ENCODE measurements at places on chromosomes 16 and 17.
A peak's percentile ranks its signal among the peaks of the same experiment; 100 is the strongest.

DNA sequence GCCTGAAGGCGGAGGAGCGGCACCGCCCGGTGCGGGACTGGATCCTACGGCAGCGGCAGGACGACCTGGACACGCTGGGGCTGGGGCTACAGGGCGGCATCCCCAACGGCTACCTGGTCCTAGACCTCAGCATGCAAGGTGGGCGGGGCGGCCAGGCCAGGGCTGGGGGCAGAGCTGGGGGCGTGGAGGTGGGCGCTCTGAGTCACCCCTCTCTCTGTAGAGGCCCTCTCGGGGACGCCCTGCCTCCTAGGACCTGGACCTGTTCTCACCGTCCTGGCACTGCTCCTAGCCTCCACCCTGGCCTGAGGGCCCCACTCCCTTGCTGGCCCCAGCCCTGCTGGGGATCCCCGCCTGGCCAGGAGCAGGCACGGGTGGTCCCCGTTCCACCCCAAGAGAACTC is 7.9 kb downstream of the MSLN start:
- no peak for DNase-seq

DNA sequence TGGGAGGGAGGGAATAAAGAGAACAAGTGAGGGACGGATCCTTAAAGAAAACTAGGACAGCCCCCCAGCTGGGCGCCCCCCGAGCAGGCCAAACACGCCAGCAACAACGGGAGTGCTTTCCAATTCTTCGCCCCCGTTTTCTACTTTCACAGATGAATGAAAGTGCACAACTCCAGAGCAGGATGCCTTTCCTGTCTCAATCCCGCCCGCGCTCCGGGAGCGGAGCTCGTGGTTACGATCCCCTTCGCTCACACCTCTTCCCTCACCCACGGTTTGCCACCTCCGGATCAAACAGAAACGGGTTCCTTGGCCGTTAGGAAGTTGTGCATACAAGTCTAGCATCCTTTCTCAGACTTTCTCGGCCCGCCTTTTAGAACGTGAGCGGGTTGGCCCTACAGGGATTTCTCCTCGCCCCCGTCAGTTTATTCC is 680 bp downstream of the SKA2 start:
- no peak for DNase-seq

DNA sequence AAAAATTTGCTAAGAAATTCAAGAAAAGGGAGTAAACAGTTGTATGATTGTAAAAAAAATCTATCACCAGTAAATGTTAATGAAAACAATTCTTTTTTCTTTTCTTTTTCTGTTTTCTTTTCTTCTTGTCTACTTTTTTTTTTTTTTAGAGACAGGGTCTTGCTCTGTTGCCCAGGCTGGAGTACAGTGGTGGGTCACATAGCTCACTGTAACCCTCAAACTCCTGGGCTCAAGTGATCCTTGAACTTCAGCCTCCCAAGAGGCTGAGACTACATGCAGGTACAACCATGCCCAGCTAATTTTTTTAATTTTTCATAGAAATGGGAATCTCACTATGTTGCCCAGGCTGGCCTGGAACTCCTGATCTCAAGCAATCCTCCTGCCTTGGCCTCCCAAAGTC is 57.2 kb upstream of the SIAH1 start:
- no peak for DNase-seq

- DNase-seq = no peak
Measured at GRCh38 chr17:66450008-66450851, 147.8 kb downstream of the PRKCA start.

GRCh38 chr16:56836410-56837230 is 28.4 kb upstream of the SLC12A3 start:
- no peak for DNase-seq

- DNase-seq = no peak
Measured at GRCh38 chr16:28821874-28822519, 802 bp upstream of the ATXN2L start.

GRCh38 chr16:5578980-5579379 is 481.4 kb upstream of the EEF2KMT start:
- DNase-seq = no peak

DNA sequence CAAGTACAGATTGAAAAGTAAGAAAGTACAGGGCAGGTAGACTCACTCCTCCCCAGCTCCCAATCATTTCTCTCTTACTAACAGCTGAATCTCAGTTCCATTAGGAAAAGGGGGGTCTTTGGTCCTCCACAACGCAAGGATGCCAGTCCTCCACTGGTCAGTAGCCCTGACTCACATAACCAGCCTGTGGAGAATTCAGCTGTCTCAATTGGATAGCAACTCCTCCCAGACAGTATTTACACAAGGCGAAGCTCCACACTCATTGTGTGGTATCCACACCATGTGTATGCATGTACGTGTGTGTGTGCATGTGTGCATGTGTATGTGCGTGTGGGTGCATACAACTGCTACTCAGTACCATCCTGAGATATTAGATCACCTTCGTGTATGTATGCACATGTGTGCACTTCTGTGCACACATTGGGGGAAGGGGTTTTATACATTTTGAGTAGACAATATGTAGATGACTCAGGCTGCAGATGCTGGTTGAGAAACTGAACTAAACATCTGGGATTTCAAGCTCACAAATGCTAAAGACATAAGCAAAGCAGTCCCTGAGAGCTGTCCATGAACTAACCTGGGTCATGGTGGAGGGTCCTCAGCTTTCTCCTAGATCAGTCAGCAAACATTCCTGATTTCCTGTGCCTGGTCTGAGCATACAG is 240.1 kb downstream of the SLC39A11 start:
- DNase-seq = no peak

- DNase-seq = no peak
Measured at GRCh38 chr16:11260596-11260966, 4.6 kb upstream of the SOCS1 start.

DNA sequence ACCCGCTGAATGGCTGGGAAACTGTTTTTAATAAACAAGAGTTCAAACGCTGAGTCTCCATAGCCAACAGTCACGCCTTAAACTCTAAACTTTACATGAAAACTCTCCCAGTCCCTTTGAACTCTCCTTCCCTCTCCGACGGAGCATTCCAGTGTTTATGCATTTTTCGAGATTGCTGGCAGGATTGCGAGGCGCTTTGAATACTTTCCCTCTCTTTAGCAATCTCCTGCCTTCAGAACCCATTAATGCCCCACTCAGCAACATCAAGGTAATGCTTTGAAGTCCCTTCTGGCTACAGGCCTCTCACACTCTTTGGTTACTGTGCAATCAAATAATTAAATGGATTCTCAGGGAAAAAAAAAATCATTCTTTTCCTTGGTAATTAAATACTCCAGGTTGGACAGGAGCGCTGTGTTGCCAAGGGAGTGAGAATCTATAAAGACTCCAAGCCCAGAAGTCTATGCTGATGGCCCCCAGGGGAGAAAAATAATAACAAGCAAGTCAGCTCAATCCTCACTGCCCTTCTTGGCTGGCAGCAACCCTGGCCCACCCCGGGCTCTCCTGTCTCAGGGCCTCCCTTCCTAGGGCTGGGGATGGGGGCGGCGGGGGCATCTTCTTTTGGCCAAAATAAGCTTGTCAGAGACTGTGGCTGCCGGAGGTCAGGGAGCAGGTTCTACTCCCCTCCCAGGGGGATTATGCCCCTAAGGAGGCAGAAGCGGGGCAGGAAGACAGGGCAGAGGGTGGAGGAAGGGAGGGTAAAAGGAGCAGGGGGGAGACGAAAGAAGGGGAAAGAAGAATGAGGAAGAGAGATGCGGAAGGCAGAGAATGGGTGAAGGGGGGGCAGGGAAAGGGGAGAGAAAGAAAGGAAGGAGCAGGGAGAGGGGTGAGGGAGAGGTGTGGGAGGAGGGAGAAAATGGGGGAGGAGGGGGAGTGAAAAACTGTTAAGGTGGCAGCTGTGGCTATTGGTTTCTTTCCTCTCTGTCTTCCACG is 45.2 kb downstream of the AXIN2 start:
- peak; percentile 33 for DNase-seq

DNA sequence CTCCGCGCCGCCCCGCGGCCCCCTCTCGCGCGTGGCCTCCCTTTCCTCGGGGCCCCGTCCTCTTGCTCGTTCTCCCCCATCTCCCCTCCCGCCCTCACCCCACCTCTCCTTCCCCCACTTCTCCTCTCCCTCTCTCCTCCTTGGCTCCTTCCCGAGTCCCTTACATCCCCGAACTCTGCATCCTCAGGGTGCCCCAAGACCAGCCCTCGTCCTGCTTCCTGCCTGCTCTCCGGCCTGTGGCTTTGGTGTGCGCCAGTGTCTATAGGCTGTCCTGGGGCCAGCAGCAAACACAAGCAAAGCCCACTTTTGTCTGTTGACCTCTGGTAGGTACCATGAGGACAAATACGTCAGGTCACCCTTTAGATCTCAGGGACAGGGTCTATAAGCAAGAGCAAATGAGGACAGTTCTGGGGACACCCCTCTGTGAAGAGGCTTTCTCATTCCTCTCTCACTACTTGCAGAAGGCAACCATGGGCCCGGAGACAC is 284 bp upstream of the COPZ2 start:
- no peak for DNase-seq

GRCh38 chr17:57622683-57623433 is 122.2 kb downstream of the CCDC182 start:
- DNase-seq = no peak

GRCh38 chr17:75531721-75532072 is 6.2 kb downstream of the LLGL2 start:
- DNase-seq = no peak

DNA sequence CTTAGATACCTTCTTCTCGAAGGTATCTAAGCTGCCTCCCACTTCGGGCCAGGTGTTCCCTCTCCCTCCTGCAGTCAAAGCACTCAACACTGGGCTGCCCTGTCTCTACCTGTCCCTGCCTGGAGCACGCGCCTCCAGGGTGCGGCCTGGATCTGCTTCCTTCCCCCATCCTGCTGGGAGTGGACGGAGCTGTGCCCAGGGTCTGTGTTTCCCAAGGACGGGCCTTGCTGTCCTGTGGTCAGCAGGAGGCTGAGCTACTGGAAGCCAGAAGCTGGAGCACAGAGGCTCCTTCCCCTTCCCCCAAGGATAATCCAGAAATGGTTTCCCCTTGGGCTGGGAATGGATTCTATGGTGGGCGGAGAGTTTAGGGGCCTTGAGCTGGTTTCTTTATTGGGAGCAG is 16.7 kb downstream of the LLGL2 start:
- no peak for DNase-seq

- no peak for DNase-seq
Measured at GRCh38 chr16:57388359-57389086, 16.0 kb upstream of the CCL17 start.

DNA sequence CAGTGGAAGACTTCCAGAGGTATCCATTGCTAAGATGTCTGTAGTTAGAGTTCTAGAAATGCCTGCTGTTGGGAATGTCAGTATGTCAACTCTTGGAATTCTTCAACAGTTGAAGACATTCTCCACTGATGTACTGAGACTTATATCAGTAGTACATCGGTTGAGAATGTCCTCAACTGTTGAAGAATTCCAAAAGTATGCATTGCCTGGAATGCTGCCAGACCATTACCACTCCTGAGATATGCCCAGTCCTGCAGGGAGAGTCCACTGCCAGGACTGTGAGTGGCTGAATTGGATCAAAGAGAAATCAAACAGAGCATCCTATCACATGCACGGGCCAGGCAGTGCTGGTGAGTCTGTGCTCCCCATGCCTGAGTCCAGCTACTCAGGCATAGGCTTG is 42.0 kb downstream of the IL21R start:
- no peak for DNase-seq

DNA sequence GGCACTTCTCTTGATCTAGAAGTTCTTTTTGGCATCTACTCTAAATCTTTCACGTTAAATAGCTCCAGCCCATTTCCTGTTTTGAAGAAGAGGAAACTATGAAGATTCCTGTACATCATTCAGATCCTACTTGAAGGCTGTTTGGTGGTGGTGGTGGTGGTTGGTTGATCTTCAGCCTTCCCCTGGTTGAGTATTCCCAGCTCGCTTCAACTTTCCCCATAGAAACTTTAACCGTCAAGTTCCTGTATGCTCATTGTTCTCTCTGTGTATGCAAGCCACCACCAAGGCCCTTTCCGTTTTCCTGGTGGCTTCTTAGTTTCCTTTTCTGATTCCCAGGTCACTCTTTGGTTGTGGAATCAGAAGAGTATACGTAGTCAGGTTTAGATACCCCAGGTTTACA is 3.3 kb downstream of the LRRC46 start:
- DNase-seq = no peak

- peak; percentile 42 for DNase-seq
Measured at GRCh38 chr17:45123930-45124796, 8.2 kb downstream of the PLCD3 start.

DNA sequence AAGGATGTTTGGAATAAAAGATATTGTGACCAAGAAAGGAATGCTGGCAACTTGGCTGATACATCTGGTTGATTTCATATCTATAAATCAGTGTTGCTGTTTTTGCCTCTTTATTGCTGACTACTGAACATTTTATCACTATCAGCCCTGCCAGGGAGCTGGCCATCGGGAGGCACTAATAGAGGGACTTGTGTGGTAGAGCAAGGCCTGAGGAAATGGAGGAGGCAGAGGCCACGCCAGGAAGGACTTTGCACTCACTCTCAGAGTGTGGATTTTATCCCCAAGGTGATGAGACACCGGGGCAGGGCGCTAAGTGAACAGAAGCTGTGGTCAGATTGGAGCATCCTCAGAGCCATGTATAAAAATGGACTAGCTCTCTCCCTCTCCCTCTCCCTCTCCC is 9.3 kb upstream of the CYB561 start:
- no peak for DNase-seq

DNA sequence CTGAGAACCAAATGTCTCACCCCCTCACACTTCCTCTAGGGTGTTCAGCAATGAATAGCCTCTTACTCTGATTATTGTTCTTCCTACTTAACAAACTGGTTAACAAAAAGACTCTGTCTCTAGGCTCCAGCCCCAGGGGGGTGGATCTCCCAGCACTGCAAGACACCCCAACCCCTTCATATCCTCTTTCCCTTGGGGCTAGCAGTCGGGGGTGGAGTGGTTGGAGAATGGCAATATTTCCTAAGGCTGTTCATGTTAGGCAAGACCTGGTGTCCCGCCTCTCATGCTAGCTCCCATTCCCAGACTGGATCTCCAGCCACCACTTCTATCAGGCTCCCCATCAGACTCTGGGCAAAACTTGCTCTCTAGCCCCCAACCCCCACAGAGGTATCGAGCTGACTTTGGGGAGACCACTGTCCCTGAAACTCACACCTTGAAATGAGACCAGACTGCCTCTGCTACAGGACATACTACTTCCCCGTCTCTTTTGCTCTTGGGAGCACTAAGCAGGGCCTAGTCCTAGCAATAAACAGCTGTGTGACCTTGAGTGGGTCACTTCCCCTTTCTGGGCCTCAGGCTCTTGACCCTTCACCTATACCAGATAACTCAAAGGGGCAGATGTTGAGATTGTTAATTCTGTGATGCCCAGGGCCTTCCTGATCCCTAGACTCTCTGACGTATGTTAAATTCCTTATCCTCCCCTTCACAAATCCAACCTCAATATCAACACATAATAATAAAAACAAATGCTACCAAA is 2.4 kb downstream of the SLC25A35 start:
- DNase-seq = no peak
